ENCODE measurements at places on chromosomes 3 and 15.

GRCh38 chr15:71559098-71559497 is 251.3 kb upstream of the NR2E3 start:
- DNase-seq = no peak

DNA sequence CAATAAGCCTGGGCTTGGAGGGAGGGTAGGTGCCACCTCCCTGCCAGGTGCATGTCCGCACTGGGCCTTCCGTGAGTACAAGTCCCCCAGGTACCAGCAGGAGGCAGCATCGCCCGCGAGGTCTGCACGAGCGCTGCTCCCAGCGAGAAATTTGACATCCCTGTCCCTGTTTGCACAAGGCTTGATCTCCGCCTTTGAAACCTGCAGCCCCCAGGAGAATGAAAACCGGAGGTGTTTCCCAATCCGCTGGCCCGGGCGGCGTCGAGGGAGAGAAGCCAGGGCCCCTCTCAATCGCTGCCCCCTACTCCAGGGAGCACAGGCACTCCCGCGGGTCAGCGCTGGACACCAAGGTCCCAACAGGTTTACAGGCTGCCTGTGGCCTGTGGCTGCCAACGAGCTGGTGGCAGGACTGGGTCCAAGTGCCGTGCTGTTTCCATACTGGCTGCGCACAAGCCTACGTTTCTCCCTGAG is 961 bp downstream of the HAPLN3 start:
- peak; percentile 87 for DNase-seq

DNA sequence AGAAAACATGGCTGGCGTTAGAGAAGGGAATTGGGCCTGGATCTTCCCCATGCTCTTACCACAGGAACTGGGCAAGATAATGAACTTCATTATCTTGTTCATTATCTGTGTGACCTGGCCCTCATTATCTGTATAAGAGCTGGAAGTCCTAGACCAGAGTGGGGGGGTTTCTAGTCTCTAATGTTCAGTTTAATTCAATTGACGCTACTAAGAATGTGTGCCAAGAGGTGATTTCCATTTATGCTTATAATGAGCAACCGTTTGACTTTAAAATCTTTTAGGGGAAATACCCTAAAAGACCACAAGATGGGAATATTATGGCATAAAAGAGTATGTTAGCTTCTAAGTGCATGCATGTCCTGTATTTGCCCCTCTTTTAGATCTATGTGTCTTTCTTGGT is 59.1 kb upstream of the CSTA start:
- DNase-seq = no peak

- DNase-seq = no peak
Measured at GRCh38 chr3:158261371-158261991, 151.6 kb downstream of the RSRC1 start.

DNA sequence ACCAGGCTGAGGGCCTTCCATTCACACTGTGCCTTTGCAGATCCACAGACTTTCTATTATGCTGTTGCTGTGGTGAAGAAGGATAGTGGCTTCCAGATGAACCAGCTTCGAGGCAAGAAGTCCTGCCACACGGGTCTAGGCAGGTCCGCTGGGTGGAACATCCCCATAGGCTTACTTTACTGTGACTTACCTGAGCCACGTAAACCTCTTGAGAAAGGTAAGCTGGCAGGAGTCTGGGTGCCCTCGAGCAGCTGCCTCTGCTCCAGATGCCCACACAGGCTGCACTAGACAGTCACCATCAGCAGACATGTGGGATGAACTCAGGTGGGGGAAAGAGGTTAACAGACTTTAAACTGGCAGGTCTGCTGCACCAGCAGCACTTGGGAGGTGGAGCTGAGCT is 8.3 kb downstream of the TF start:
- no peak for DNase-seq

DNA sequence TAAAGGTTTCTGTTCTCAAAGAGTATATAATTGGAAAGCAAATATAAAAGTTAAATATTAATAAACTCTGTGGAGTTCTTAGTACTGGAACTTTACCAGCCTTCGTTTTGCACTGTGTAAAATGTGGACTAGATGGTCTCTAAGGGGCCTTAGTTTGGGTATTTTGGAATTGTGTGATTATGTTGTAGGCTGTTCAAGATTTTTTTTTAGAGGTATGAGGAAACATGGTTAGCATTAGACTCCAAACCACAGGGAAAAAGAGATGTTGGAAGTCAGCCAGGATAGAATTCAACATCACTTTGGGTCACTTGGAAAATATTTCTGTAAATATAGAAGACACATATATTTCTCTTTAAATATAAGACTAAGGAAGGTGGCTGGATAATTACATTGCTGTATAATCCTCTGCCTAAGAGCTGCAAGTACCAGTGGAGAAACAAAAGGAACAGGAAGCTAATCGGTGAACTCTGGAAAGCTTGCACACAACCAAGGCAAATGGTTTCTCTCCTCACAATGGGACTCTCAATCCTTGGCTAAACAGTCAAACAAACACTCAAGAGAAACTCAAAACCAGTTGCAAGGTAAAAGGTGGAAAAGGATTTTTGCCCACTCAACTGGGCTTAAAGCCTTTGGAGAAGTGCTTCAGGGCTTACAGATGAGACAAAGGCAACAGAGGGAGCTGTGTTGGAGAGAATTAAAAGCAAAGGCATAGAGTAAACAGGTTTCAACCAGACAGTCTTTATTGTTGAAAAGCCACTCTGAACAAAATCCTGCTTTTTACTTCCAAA is 141.7 kb downstream of the NR1D2 start:
- no peak for DNase-seq

DNA sequence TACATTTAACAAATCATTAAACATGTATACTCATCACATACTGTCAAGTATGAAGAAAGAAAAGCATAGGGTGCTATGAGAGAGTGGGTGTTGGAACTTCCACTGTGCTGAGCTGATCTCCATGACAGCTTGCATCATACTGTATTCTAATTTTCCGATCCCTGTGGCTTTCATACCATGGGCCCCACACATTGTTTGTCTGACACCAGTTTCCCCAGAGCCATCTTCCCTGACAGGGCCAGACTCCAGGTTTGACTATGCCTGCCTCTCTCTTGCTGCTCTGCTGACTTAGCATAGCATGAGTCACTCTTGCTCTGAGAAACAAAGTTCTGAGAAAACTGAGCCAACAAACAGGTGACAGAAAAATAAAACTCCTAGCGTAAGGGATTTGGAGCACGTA is 37.0 kb upstream of the CASR start:
- no peak for DNase-seq

- DNase-seq = no peak
Measured at GRCh38 chr15:91926908-91927270, 73.4 kb downstream of the SLCO3A1 start.

GRCh38 chr15:72967397-72967796 is 84.9 kb upstream of the NEO1 start:
- peak; percentile 9 for DNase-seq

GRCh38 chr3:124492824-124493223 is 237.4 kb upstream of the UMPS start:
- no peak for DNase-seq

DNA sequence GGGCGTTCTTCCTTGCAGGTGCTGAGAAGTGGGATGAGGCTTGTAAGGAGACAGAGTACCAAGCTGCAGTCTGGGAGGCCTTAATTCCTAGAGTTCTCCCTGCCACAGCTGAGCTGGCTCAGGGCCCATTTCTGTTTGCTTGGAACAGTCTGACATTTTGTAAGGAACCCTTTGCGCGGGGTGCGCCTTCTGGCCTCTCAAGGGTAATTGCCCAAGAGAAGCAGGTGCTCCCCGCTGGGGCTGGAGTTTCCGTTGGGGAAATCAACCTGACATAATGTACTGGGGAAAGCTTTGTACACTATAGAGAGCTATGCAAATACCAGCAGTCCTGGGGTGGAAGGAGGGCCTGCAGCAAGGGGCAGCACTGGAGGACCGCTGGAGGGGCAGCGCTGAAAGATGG is 83.6 kb downstream of the HMG20A start:
- DNase-seq = no peak

DNA sequence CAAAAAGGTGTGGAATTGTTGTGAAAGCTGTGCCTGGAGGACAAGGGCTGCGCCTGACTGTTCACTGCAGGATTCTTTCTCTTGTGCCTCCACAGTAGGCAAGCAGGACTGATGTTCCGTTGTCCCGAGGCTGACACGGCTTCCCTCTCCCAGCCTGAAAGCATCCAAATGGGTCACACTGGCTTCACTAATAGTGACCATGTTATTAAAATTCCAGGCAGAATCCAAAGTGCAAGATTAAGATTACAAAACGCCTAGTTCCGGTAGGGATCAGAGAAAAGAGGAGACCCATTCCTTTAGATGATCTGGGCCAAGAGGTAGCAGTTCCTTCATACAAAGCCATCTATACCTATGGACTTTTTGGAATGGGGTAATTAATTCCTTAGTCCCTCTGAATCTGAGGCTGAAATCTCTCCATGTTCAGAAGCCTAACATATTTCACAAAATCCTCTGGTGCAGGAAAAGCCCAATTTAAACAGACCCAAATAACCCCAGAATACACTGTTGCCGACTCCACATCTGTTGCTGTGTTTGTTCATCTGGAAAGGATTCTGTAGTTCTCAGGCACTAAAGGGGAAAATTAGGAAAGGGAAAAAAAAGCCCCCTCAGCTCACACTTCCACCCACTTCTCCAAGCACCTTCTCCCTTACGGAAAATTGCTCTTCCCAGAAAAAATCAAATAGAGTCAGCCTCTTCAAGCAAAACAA is 145.9 kb downstream of the RORA start:
- DNase-seq = no peak

DNA sequence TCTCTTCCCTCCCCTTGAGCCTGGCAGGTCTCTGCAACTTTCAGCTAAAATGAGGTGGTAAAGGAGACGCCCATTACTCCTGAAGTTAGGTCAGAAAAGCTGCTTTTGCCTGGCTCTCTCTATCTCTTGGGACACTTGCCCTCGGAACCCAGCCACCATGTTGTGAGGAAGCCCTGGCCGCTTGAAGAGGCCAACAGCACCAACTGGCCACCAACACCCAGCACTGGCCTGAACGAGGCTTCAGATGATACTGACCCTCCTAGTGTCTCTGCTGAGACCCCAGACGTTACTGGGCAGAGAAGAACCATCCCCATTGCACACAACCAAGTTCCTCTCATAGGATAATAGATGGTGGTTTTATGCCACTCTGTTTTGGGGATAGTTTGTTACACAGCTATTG is 49.5 kb upstream of the PCSK6 start:
- no peak for DNase-seq

DNA sequence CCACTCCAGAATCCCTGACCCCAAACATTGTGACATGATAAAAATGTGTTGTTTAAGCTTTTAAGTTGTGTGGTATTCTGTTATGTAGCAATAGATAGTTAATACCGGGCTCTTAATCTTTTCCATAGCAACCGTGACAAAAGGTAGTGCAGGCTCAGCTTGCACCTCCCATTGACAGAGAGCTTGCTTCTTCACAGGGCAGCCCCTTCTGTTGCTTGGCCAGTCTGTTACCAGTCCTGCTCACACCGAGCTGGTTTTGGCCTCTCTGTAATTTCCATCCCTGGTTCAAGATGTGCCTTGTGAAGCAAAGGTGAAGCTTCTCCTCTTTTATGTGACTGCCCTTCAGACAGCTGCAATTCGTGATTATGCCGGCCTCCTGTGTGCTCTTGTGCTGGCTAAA is 86.9 kb downstream of the CRYGS start:
- DNase-seq = no peak

DNA sequence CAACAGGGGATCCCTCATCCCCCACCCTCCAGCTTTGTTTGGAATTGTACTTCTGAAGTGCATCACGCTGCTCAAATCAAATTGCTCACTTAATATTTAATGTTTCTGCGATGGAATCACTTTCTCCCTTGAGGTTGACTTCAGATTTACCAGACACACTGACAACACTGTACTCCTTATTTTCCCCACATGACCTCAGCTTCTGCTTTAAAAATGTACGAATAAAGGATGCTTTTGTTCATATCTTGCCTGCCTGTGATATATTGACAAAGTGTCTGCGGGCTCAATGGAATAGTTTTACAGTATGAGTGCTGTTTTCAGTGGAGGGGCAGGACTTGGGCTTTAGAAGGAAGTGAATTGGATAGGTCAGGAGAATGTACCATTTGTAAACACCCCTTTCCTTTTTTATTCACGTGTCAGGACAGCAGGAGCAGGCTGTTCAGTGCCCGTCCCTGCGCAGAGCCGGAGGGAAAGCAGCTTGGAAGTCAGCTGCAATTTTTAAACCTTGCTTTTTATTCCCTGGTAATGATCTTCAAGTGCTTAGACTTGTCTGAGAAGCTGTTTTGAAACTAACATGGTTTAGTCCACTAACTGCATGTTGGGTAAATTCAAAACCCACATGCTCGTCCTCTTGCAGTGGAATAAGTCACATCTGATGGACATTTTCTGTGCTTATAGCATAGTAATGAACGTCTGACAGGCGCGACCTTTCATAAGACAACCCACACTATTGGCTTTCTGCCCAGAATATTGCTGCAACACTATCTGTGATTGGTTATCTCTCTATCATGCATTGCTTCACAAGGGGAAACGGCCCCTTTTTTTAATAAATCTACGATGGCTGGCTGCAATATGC is 29.9 kb downstream of the MBNL1 start:
- DNase-seq = peak; percentile 91

DNA sequence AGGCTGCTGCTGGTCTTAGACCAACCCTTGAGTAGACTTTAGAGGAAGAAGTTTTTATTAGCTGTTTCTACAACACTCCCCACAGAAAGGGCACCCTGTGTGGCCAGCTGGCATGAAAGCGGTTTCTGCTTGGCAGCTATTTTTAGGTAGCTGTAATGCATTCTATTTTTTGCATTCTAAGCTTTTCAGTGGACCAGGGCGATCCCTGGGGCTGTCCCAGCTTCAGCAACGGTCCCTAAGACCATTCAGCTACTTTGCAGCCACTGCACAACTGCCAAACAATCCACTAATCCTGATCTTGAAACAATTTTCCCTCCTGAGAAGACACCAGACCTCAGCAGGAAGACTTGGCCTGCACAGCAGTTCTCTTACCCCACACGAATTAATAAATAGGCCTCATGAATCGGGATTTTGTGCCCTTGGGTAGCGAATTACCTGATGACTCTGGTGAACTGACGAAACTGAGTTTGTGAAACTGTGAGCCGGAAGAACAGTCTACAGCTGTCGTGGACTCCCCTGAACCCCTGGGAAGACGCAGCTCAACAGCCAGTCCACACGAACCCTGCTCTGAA is 14.6 kb upstream of the TFRC start:
- peak; percentile 21 for DNase-seq

- no peak for DNase-seq
Measured at GRCh38 chr3:21464746-21465145, 286.3 kb downstream of the ZNF385D start.

GRCh38 chr3:39327746-39328349 is 1.7 kb upstream of the CCR8 start:
- peak; percentile 58 for DNase-seq

DNA sequence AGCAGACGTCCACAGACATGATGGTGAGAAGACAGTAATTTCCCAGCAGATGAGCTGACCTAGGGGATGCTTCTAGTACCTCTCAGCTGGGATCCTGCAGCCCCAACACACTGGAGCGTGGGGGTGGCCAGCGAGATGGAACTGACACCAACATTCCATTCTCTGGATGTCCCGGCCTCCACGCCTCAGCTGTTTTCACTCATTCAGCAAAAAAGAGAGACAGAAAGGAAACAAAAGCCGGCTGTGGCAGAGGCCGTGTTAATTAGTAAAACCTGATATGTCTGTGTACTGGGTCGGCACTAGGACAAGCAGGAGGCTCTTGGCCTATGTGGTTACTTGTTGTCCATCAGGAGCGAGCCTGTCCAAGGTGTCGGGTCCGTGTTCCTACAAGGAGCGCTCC is 82.6 kb upstream of the MYZAP start:
- no peak for DNase-seq
